Right ventricle myocardium superior (tissue), 1 donor: ENCODE measurements at places on chromosomes 1 and 21.

GRCh38 chr1:73820843-73821242, 377.1 kb downstream of the LRRIQ3 start:
- DNase-seq: no peak

DNA sequence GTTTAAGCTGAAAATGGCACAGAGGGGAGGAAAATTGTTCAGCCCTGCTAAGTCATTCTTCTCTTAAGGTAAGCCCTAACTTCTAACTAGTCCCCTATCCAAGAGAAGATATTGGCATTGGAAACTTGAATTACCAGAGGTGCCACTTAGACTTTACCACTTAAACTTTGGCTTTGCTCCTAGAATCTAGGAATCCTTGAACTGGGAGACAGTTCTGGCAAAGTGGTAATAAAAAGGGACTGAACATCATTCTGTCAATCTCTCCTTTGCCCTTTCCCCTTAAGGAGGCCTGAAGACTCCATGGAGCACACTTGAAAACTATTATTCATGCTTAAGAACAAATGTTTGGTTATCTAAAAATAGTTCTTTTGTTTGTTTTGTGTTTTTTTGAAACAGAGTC, 8.4 kb downstream of the ATP1A4 start:
- no peak for DNase-seq

DNA sequence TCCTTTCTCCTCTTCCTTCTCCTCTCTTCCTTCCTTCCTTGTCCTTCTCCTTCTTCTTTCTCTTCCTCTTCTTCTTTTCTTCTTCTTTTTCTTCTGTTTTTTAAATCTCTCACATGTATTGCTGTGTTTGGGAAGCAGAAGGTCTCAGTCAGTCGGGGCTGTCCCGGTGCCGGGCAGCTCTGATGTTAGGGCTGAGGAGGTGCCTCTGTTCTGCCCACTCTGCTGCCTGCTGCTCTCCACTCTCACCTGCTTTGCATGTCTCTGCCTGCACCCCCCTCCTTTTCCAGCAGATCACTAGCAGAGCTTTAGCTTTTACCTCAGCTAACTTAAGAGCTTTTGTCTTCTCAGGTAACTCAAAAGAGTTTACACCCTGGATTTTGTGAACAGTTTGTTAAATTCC, 276.6 kb downstream of the CHRM3 start:
- DNase-seq: no peak

DNA sequence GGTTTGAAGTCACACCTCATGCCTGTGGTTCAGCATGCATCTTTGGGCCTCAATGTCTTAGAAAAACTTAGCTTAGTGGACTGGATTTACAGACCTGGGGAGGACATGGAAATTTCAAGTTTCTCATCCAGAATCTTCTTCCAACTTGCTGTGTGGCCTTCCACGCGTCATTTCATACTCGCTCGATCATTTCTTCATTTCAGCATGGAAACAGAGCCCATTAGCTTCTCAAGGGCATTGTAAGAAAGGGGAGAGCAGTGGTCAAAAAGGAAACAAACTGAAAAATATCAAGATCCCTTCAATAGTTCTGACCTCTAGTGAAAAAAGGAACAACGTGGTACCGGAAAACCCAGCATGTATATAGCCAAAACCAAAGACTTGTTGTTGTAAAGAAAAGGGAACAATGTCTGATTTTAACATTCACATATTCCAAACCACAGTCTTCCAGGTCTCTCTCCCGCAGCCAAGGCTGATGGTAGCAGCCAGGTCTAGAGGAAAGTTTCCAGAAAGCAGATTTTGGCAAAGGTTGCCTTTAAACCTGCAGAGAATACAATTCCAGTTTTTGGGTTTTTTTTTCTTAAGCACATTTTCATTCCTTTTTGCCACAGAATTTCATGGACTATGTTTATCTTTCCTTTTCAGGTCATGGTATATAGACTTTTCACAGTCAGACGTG, 97.0 kb upstream of the CDC42BPA start:
- no peak for DNase-seq

DNA sequence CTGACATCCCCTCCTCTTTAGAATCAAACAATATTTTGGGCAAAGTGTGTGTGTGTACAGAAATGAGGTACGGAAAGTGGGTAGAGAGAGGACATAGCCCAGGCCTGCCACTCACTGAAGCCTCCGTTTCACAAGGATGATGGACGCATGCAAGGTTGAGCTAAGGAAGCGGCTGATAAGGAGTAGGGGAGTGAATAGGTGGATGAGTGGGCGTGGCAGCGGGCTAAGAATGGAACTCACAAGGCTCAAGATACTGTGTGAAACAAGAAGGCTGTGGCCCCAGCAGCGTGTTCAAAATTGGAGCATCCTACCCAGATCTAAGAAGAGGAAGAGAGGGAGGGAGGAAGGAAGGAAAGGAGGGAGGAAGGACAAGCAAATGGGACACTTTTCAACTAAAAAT, 37.5 kb downstream of the VWA5B1 start:
- DNase-seq: no peak
